ENCODE measurements at places on chromosomes 1 and 21.

DNA sequence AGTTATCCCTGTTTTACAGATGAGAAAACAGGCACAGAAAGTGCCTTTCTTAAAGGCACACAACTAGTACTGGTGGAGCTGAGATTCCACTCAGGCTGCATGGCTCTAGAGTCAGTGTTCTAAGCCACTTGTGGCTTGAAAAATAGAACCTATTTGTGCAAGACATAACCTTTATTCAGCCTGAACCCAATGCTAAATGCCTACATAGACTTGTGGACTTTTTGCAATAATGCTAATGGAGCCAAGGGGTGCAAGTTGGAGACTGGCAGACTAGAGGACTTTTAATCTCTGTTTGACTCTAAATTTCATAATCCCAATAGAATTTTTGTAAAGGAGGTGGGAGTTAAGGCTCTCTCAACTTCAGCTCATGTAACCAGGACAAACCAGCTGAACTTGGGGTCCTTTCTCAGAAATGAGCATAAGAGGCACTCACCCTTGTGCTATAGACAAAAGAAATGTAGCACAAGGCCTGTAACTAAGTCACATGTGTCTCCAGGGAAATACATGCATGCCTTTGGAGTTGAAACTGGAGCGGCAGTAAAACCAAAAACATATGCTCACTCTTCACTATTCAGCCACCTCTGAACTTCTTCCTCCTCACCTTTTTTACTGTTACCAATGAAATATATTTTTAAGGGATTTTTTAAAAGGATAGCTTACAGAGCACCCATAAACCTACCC lies 43.0 kb upstream of the AK4 start:
- DNase-seq: no peak

GRCh38 chr1:91402023-91402422 lies 2.6 kb downstream of the HFM1 start:
- DNase-seq: no peak

GRCh38 chr1:169271098-169271497 lies 96.5 kb downstream of the NME7 start:
- no peak for DNase-seq

- DNase-seq: no peak
Measured at GRCh38 chr1:12106153-12106552, 43.0 kb downstream of the TNFRSF8 start.

DNA sequence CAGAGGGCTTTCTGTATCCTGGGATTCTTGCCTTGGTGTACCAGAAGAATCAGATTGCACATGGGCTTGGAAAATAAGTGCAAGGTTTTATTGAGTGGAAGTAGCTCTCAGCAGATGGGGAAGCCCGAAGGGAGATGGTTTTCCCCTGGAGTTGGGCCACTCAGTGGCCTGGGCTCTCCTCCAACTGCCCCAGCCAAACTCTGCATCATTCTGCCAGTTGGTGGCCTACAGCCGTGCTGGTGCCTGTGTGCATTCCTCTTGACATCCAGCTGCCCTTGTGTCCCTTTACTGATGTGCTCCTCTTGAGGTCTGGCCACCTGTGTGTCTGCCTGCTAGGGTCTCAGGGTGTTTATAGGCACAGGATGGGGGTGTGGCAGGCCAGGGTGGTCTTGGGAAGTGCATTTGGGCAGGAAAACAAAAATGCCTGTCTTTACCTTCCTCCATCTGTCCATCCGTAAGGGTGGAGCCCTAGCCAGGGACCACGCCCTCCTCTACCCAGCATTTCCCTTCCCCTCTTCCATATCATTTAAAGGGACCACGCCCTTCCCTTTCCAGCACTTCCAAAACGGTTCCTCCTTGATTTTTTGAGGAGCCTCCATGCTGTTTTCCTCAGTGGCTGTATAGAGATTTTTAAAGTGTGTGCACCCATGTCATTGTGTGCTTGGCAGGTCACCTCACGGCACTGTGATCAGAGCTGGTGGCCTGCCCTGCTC lies 18.9 kb downstream of the SNAP47 start:
- DNase-seq: no peak

GRCh38 chr1:59193443-59194093 lies 103.3 kb upstream of the FGGY start:
- DNase-seq: no peak

DNA sequence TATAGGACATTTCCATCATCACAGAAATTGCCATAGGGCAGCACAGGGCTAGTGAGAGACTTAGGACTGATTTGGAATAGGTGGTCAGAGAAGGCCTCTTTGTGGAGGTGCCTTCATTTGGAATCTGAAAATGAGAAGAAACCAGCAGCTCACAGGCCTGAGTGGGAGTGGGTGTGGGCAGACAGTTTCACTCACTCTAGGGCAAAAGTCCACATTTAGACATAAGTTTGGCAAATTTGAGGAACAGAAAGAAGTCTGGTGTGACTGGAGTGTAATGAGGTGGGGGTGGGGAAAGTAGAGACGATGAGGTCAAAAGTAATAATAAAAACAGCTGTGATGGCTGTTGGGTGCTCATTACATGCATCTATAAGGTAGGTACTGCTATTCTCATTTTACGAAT lies 22.4 kb upstream of the BCAR3 start:
- DNase-seq: no peak

- DNase-seq: no peak
Measured at GRCh38 chr1:245483247-245483646, 328.5 kb downstream of the KIF26B start.

- no peak for DNase-seq
Measured at GRCh38 chr1:177857285-177857684, 112.6 kb downstream of the SEC16B start.

- no peak for DNase-seq
Measured at GRCh38 chr1:191026828-191027227, 549.2 kb upstream of the BRINP3 start.

DNA sequence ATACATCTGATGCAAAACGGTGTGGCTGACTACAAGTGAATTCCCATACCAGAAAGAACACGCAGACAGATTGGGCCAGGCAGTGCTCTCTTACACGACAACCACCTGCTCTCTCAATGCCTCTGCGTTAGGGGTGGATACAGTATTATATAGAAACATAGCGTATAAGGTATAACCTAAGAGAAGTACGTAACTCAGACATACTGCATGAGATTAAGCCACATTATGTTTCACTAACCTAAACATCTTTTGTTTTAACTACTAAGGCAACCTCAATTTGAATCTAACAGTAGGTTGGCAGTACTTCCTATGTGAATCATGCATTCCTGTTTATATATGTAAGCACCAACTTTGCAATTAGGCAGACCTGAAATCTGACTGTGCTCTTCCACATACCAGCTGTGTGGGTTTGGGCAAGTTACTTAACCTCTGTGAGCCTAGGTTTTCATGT lies 58.1 kb upstream of the COA6 start:
- DNase-seq: peak; percentile 43

GRCh38 chr1:41795205-41795762 lies 123.4 kb downstream of the HIVEP3 start:
- DNase-seq: no peak

- no peak for DNase-seq
Measured at GRCh38 chr1:221117548-221117951, 238.3 kb downstream of the HLX start.

DNA sequence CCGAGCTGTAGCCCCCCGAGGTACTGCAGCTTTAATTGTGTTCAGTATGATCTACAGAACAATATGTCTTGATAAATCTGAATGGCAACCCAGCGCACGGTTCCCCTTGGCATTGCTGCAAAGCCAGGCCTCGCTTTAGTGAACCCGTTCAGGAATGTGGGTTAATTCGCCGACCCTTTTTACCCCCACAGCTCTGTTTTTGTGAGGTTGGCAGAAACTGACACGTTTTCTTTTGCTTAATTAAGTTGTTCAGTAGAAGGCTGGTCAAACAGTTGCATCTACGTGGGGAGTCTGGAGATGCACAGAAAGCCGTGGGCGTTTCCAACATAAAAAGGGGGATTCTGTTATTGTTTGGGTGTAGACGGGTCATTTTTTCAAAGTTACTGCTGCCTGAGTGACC lies 43.2 kb downstream of the OLIG1 start:
- no peak for DNase-seq

GRCh38 chr1:6891781-6892579 lies 106.7 kb downstream of the CAMTA1 start:
- DNase-seq: no peak

DNA sequence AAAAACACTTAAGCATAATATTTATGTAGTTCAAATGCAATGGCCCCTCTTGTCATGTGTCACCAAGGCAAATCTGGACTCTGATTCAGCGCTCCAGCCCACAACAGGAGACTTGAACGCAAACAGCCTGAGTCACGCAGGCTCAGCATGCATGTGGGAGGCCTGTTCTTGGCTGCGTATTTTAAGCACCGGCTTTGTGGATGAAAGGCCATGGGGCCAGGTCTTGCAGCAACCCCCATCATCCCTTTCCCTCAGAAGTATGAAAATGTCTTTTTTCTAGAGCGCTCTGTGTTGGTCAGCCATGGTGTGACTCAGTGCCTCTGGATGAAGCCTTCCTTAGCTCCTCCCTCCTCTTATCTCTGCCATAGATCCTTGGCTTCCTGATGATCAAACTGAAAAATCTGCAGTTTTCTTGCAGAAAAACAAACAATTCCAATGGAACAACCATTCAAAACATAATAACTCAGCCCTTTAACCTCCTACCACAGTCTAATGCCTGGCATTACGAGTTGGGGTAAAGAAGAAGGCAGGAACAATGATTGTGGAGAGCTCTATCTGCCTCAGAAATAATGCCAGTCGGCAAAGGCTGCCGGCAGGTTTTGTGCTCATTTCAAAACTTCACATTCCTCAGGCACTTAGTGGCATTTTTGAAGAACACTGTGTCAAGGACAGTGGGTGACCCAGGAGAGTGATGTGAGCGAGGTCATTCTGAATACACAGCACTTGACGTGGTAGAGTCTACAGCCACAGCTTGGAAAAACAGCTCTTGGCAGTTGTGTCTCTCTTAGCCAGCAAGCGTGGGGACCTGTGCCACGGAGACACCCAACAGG lies 167.5 kb downstream of the CLIC6 start:
- DNase-seq: peak; percentile 96

DNA sequence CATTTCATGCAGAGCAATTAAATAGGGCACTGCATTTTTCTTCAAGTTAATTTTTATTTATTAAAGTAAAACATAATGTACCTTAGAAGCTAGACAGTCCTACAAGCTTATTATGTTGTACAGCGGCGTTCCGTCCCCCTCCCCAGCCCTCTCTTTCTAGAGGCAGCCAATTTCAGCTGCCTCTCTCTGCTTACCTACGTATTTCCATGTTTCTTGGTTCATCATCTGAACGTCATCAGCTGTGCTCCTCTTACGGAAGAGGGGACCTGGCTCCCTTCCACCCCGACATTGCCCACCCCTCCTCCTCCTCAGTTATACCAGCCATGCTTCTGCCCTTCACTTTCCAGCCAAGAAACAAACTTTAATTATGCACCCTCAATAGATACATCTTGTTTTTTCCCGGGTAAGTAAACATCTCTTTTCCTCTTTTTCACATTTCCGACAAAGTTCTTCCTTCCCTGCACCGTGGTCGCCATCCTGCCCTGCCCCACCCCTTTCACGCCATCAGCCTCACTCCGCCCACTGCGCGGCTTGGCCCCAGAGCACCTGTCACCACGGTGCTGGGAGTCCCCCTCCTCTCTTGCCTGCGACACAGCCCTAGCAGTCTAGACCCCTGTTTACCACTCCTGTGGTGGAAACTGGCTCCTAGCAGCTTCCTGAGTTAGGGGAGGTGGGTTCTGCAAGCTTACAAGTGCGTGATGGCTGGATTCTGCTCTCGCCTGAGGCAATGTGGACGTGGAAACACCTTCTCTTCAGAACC lies 57.9 kb downstream of the SLC37A1 start:
- no peak for DNase-seq

DNA sequence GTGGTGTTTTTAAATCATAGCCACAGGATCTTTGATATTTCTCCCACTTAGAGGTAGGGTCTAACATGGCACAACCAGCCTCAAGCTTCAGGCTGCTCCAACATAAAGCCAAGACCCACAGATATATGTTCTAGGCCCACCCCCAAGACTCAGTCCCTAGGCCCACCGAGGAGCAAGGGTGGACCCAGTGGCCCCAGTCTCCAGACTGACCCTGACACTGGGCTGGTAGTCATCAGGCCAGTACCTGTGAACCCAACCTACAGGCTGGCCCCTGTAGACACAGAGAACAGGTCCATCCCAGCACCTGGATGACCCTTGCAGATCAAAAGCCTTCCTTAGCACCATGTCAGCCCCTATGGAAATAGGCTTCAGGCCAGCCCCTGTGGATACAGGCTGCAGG lies 60.5 kb downstream of the NEGR1 start:
- no peak for DNase-seq

DNA sequence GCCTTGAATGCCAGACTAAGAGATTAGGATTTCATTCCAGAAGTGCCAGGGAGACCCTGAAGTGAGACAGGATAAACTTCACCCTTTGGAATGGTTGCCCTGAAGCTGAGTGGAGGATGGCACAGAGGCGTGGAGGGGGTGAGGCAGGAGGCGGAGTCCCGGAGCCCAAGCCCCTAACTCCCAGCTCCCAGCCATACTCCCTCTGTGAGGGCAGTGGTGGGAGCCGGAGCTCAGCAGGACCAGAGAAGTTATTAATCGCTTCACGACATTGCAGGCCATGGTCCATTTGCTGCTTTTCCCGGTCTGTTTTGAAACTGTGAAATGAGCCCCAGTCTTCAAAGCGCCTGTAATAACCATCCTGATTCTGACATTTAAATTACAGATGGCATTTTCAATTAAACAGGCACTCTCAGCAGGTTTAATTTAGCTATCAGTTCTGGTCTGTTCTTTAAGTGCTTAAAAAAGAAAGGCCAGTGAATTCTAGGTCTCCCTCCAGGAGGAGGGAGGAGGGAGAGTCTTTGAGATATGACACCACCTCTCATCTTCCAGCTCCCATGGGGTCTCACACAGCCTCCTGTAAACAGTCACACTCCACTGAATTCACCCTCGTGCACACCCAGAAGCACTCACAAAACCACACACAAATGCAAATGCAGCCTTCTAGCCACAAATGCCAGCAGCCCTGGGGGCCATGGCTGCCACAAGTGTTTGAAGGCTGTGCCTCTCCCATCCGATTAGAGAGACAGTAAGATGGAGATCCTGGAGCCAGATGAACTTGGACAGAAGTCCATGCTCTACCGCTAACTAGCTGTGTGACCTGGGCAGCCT lies 19.6 kb downstream of the FBXO2 start:
- DNase-seq: no peak

- no peak for DNase-seq
Measured at GRCh38 chr1:64403331-64403730, 66.6 kb upstream of the CACHD1 start.

GRCh38 chr1:48675251-48675650 lies 101.4 kb downstream of the BEND5 start:
- DNase-seq: no peak

DNA sequence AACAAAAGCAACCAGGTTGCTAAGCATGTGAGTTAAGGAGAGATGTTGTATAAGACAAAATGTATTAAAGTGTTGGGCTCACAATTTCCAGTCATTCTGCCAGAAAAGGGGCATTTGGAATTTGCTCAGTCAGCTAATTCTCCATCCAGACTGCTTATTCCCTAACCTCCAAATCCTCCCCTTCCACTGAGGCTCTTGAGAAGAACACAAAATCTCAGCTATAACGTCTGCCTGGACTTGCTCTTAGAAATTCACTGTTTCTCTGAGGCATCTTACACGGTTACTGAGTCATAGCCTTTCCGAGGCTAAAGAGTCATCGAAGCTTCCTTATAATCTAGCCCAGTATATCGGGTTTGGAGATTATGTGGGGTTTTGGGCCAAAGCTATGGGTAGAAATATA lies 548.2 kb upstream of the ADGRL4 start:
- no peak for DNase-seq
